ENCODE measurements at places on chromosomes 4 and X.

DNA sequence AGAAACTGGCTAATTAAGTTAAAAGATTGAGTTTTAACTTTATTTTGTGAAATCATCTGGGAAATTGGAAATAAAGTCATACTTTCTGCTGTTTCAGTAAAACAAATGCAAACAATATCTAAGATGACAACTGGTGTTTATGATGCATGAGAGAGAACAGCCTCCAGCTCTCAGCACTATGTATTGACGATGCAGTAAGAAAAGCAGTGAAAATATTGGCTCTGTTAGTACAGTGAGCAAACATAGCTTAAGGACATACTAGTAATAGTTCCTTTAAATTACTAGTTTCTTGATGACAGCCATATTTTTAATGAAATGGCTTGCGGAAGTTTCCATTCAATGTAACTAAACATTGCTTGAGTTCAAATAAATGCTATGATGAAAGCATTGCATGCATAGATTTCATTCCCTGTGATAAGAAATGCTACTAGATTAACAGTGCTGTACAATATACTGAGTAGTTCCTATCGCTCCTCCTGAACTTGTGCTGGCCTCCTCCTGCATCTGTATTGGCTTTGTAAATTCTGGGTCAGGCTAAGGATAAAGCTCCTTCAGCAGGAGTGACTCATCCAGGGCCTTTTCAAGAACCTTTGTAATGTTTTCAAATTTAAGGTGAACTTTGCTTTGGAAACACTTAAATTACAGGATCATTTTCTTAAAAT is 11.6 kb downstream of the ARHGAP24 start:
- no peak for DNase-seq

DNA sequence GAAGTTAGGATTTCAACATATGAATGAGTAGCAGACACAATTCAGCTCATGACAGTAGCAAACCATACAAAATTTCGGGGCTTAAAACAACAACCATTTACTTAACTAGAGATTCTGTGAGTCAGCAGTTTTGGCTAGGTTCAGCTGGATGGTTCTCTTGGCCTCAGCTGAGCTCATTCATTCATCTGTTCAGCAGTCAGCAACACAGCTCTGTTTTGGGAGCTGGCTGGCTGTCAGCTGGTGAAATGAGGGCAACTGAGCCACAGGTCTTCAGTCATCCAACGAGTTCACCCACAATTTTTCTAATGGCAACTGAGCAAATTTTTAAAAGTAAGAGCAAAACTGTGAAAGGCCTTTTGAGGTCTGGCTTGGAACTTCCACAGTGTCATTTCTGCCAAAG is 2005.1 kb upstream of the AGA start:
- DNase-seq: no peak

GRCh38 chr4:151157543-151157942 is 58.1 kb downstream of the RPS3A start:
- no peak for DNase-seq

GRCh38 chrX:15413101-15413500 is 28.9 kb upstream of the VEGFD start:
- no peak for DNase-seq

DNA sequence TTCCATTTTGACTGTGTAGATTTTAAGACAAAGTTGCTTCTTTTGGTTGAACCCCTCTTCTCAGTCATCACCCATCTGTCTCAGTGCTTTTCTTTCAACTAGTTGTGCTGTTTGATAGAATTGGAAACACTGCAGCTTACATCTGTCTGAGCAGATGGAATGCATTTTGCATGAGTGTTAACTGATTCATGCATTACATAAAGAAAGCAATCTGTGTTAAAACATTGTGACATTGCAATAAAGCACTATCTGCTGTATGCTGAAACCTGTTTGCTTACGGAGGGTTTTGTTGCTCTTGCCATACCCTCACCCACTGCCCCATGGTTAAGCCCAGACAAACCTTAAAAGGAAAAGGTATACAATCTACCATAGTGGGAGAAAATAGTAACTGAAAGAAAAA is 47.4 kb downstream of the NRK start:
- no peak for DNase-seq
